ENCODE measurements at places on chromosomes 3 and 15. TPM values are rescaled to one million over a fixed set of nuclear protein-coding genes. Genes with fewer than 3 reads are reported as not detected.
A peak's percentile ranks its signal among the peaks of the same experiment; 100 is the strongest.

DNA sequence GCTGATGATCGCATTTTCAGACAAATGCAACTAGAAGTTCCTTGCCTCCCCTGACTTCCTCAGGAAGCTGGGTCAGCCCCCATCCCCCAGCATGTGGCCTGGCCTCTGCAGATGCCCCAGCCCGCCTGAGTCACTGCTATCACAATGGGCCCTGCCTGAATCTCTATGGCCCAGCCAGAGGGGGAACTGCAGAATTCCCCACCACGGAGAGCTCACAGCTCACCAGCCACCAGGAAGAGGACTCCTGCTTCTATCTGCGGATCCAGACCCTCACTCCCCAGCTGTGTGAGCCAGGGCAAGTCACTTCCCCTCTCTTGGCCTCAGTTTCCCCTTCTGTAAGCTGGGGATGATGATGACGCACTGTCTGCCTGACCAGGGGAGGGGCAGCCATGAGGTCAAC, 6.9 kb downstream of the PLXND1 start:
- DNase-seq = no peak

Gene ALDH1A3
- polyA plus RNA-seq = 2.5 TPM

Gene TGM4
- 0.08 TPM for polyA plus RNA-seq

GRCh38 chr3:58670506-58671135, 4.0 kb upstream of the FAM3D start:
- DNase-seq = no peak

DNA sequence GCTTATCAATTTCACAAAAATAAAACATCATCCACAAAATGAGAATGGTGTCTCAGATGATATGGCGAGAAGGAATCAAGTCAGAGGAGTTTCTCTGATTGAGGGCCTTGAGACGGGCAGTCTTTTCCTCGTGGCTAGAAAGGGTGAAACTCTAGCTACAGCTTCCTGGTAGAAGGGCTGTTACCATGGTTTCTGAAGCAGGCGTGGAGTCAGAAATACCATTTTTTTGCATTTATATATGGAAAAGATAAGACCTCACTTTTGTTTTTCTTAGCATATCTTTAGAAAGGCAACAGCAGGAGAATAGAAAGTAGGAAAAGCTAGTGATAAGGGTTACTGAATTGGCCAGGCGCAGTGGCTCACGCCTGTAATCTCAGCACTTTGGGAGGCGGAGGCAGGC, 17.3 kb upstream of the SAMD7 start:
- DNase-seq = no peak

DNA sequence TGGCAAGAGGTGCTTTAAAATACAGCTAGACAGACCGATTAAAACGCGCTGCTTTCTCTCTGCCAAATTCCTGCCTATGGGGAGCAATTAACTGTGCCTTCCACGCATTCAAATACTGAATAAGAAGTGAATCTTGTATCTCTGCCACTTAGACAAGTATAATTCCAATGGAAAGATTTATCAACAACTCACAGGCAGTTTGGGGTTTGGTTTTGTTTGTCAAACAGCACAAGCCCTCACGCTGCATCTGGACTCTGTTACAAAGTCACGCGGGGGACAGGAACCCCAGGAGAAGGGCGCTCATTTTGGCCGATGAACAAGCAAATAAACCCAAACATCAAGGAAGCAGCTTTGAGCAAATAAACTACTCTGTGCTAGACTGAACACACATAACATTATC, 61.8 kb upstream of the TMCO5A start:
- no peak for DNase-seq

Gene PAQR5
- 2.9 TPM for polyA plus RNA-seq

DNA sequence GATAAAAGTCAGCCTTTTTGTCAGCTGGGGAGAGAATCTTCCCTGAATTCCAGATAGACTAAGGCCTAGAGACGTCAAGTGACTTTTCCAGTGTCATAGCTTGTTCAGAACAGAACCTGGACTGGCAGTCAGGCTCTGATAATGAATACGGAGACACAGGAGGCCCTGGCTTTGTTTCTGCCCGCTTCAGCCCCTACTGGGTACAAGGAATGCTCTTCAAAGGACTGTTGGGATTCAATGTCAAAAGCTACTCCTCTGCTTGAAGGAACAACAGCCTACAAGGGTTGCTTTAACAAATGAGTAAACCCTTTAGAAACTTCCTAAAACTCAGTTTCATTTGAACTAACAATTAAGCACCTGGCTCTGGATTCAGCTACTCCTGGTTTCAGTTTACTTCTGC, 412.3 kb downstream of the OXSM start:
- DNase-seq = no peak

GRCh38 chr15:37098468-37099318, 1.7 kb downstream of the MEIS2 start:
- no peak for DNase-seq

- peak; percentile 80 for DNase-seq
Observed at GRCh38 chr3:182364723-182365650, 428.3 kb upstream of the ATP11B start.

DNA sequence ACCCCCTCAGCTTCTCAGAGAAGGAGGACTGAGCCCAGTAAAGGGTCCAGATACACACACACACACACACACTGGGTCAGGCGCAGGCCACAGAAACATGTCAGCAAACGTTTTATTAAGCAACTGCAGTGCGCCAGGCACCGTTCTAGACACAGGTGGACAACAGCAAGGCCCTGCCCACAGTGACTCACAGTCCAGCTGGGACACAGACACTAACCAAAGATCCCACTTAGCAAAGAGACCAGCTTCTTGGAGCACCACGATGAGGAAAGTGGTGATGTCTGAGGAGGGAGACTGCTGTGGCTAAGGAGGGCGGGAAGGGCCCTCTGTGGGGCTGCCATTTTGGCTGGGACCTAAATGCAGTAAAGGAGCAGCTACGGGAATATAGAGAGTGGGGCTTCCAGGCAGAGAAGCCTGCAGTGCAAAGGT, 2.8 kb upstream of the VILL start:
- no peak for DNase-seq

- DNase-seq = peak; percentile 77
Observed at GRCh38 chr3:174755833-174756829, 103.0 kb upstream of the NAALADL2 start.

DNA sequence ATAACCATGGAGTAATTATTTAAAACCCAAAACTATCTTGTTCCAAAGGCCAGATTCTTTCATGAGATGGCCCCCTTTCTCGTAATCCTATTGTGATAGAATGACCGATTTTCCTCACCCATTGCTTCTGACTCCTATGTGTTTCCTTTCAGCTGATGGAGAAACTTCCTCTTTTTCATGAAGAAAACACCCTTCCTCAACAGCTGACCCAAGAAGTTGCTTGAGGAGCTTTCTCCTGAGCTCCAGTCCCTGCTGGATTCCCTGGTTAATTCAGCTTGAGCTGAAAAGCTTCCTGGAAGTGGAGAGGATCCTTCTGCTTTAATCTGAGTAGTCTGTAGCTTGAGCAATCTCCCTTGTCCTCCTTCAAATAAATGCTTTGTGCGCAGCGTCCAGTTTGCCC, 75.0 kb downstream of the BFSP2 start:
- DNase-seq = no peak

Gene NPRL2
- 43.8 TPM for polyA plus RNA-seq

Gene STARD5
- 3.7 TPM for polyA plus RNA-seq

DNA sequence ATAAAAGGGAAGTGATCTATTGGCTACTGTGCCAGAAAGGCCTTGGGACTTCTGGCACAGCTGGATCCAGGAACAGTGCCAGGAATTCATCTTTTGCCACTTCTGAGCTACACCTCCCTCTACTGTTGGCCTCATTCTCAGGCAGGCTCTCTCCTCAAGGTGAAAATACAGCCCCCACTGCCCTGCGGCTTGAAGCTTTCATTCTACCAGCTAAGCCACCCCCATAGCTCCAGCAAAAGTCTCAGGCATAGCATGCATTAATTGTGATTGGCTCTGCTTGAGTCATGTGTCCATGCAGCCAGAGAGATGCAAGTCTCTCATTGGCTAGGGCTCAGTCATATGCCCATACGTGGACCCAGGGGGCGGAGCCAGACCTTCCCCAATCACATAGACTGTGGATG, 142.4 kb downstream of the TPRA1 start:
- no peak for DNase-seq

Gene ACVR2B
- polyA plus RNA-seq = 16.4 TPM

DNA sequence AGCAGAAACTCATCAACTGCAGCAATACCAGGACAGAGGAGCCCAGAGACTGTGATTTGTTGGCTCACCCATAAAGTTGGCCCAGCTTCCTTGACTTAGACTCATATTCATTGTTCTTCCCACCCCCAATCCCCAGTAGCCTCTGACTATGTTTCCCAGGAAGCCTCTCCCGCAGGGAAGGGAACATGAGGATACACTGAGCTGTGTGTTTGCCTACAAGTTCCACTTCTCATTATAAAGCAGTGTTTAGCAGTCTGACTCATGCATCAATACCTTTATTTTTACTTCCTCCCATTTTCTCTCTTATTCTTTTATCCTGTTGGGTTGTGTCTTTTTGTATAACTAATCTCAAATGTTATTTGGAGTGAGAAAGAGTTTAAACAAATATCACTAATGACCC, 111.6 kb upstream of the PHLDB2 start:
- DNase-seq = no peak

DNA sequence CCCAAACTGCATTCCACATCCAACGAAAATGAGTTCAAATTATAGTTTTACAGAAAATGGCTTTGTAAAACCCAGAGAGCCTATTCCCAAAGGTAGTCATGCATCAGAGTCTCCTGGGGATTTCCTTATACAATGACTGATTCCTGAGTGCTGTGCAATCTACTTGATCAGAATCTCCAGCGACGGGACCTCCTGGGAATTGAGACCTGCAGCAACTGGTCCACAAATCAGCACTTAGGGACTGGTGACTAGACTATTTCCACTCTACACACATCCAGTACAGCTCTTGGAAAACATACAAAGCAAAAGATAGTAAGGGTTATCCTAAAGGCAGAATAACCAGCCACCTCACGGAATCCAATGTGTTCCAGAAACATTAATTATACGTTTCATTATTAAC, 871.0 kb upstream of the CFAP20DC start:
- DNase-seq = peak; percentile 48

GRCh38 chr3:122299872-122300460, 25.1 kb upstream of the CSTA start:
- DNase-seq = no peak

Gene GOLGA6D
- polyA plus RNA-seq = 0.45 TPM

DNA sequence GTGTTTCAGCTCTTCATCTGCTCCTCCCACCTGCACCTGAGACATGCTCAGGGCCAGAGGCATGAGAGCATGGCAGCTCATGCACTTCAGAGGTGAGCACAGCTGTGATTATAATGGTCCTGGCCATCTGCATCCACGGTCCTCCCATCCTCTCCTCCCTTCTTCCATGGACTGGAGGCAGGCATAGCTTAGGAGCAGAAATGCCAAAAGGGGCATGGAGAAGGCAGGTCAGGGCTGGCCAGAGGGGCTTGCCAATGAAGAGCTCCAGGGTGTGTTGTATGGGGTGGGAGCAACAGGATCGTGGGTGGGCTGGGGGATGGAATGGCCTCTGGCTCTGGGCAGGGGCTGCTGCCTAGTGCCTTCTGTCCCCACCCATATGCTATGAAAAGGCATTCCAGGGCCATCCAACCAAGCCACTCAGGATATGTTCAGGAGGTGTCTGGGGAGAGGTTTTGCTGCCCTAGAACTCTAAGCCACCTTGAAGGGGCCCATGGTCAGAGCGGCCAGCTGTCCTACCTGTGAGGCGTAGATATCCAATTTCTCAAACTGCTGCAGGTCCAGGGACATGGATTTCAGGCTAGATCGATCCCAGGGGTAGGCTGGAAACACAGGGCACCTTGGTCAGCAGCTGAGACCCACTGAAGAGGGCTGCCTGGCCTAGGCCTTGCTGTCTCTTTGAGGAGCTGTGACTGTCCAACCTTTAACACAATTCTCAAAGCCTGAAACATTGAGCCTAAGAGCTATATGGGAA, 26.1 kb downstream of the KY start:
- no peak for DNase-seq

Gene BCHE
- 58.8 TPM for polyA plus RNA-seq

GRCh38 chr3:184155644-184156521, 706 bp downstream of the DVL3 start:
- DNase-seq = no peak

- no peak for DNase-seq
Observed at GRCh38 chr3:11698326-11699082, 54.8 kb upstream of the VGLL4 start.

- DNase-seq = no peak
Observed at GRCh38 chr3:78029775-78030174, 989.9 kb downstream of the ROBO2 start.

Gene CADM2
- polyA plus RNA-seq = 49.7 TPM

DNA sequence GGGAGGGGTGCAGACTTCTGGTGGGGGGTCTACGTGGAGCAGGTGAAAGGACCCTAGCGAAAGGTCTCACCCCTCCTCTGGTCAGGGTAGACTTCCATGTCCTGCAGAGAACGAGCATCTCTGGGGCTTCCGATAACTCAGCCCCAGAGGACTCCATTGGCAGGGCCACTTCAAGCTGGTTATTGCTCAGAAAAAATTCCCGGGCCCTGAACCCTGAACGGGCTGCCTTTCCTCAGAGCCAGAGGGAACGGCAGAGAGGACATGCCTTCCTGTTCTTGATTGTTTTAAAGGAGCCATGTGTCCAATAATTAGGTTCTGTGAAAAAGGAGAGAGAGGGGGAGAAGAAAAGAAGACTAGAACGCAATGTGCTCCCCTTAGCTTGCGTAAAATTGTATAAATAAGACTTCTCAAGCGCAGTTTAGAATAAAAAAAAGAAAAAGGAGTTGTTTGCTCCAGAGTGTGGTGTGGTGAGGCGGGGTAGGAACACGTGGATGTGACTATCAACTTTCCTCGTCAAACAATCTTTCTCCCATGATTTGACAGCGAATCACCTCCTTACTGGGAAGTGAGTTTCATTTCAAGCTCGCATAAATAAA, 193.4 kb upstream of the UBE2E1 start:
- DNase-seq = no peak

DNA sequence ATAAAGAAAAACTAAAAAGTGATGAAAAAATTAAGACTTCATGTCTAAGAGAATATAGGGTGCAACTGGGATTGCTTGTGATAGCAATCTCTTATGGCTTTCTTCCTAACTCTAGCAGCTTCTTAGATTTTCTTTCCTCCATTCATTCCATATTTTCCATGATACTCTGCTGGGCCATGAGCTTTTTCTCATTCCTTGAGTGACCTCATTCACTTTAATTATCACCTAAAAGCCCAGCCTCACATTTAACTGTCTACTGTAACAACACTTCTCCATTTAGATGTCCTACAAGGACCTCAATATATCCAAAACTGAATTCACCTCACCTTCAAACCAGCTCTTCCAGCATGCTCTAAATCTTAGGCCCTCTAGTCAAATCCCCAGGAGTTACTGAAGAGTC, 49.5 kb upstream of the ANKRD28 start:
- no peak for DNase-seq

GRCh38 chr3:149534671-149535332, 60.3 kb downstream of the TM4SF4 start:
- DNase-seq = peak; percentile 73

Measured in spinal cord (tissue), 10 donors.